Hindlimb muscle (tissue), 1 donor: ENCODE measurements at places on chromosomes 12 and 14. TPM values are rescaled to one million over a fixed set of nuclear protein-coding genes. Genes with fewer than 3 reads are reported as not detected.

- peak; percentile 66 for DNase-seq
Observed at GRCh38 chr12:58346032-58346632, 404.8 kb downstream of the ATP23 start.

- no peak for DNase-seq
Observed at GRCh38 chr12:6494968-6495367, 1.1 kb downstream of the NCAPD2 start.

DNA sequence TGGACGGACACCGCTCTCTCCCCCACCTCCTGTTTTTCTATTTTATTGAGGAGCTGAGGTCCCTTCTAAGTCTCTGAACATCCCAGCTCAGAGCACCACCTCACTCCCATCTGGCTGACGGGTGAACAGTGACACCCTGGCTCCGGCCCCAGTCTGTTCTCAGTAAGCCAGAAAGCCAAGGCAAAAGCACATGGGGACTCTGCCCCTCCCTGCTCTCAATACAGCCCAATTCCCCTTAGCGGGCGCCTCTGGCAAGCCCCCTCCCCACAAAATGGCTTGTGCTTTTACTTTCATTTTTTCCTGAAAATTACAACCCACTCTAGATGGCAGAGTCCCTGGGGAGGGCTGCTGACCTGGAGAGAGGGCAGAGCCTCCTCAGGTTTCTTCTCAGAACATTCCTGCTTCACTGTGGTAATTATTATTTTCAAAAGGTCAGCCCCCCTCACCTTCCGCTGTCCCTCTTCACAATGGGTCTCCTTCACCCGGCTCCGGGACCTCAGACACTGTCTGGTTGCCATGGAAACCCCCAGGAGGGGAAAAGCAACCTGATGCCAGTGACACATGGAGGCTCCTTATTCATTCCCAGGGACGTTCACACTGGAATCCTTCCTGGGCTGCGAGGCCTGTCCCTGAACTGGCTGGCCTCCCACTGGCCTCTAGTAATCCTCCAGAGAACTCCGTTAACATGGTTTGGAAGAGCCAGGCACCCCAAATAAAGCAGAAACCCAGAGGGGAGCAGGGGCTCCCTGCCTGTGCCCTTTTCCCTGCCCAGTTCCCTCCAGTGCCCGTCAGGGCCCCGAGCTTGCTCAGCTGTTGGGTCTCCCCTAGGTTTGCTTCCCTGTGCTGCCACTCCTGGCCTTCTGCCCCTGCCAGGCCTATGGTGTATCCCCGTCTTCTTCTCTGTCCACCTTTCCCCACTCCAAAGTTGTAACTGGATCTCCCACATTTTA, 15.9 kb downstream of the COL2A1 start:
- DNase-seq, result no peak

- DNase-seq, result no peak
Observed at GRCh38 chr12:52856787-52857186, 8.0 kb upstream of the KRT78 start.

DNA sequence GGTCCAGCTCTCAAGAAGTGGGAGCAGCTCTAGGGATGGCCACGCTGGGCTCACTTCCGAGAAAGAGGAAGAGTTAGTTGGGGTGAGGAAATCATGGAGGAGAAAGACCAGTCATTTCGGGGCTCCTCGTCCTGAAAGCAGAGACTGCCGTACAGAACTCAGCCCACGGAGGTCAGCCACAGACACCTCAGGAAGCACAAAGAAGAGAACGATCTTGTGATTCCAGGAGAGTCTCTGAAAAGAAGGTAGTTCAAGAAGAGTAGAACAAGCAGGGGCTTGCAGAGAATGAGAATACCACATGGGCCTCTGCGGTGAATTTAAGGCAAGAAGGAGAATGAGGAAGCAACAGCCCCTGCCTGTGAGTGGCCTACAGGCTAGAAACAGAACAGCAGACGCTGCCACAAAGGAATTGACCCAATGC, 311.9 kb downstream of the CACNA1C start:
- DNase-seq, result no peak

- DNase-seq, result no peak
Observed at GRCh38 chr12:49276304-49277290, 11.7 kb downstream of the TUBA1C start.

DNA sequence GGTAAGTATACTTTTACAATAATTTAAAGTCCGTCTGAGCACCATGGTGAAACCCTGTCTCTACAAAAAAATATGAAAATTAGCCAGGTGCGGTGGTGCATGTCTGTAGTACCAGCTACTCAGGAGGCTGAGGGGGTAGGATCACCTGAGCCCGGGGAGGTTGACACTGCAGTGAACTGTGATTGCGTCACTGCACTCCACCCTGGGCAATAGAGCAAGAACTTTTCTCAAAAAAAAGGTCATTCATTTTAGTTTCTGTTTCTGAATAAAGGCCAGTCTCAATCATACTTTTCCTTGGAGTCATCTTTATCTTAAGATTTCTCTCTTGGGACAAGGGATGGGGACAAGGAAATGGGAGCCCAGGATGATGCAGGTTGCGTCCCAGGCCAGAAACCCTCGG, 12.9 kb downstream of the ANKRD13A start:
- no peak for DNase-seq

Gene P2RX7
- polyA plus RNA-seq, result 2.5 TPM

Gene BCAT1
- polyA plus RNA-seq, result 39.8 TPM
